ENCODE measurements at places on chromosomes 13 and 19.

GRCh38 chr19:48878196-48879024, 6.2 kb downstream of the PPP1R15A start:
- DNase-seq, result no peak

GRCh38 chr13:80665792-80666333, 324.9 kb upstream of the SPRY2 start:
- no peak for DNase-seq

GRCh38 chr13:26927511-26927910, 166.9 kb upstream of the GPR12 start:
- DNase-seq, result no peak

GRCh38 chr13:100363874-100364273, 224.7 kb downstream of the GGACT start:
- DNase-seq, result no peak

- no peak for DNase-seq
Observed at GRCh38 chr13:95643936-95644598, 439 bp downstream of the DZIP1 start.

GRCh38 chr19:54462655-54463530, 685 bp downstream of the LENG9 start:
- DNase-seq, result peak; percentile 26

DNA sequence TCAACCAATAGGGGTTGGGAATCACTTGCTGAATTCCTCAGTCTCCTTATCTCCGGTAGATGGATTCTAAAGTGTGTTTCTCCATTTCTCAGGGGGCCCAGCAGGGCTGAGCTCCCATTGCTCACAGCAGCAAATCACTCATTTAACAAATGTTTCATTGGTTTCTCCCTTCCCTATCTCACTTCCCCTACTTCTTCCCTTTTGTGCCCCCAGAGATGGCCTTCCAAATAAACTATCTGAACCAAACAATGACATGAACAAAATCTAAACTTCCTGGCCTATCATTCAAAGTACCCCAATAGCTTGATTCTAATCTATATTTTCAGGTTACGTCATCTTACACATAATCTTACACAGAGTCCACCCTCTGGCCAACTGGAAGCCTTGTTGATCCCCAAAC, 60.4 kb downstream of the DLEU7 start:
- no peak for DNase-seq

- no peak for DNase-seq
Observed at GRCh38 chr19:53873773-53874605, 6.3 kb downstream of the MYADM start.

GRCh38 chr19:1066748-1067340, at the start of gene ARHGAP45:
ARHGAP45 (plus strand) TSS chr19:1067167; CDS start chr19:1067406, 239 bp downstream.
- DNase-seq, result peak; percentile 49

GRCh38 chr13:85652491-85652890, 146.7 kb downstream of the SLITRK6 start:
- DNase-seq, result no peak

- DNase-seq, result no peak
Observed at GRCh38 chr19:40594657-40595091, 6.5 kb upstream of the LTBP4 start.

GRCh38 chr13:43650882-43651281, 135.9 kb downstream of the ENOX1 start:
- DNase-seq, result no peak

DNA sequence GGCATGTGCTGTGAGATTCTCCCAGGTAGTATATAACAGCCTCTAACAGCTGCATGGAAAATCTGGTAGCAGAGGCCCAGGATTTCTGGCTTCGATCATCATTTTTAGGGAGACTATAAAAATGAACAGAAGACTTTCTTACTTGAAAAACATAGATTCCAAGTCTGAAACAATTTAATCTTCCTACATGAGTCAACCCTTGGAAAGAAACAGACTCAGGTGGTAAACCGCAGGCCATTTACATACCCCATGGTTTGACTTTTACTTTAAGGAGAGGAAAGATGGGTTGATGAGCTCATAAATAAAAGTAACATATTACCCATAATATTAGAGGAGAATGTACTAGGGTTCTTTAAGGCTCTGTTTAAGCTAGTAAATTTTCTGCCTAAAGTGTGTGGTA, 121.6 kb downstream of the CYSLTR2 start:
- no peak for DNase-seq

DNA sequence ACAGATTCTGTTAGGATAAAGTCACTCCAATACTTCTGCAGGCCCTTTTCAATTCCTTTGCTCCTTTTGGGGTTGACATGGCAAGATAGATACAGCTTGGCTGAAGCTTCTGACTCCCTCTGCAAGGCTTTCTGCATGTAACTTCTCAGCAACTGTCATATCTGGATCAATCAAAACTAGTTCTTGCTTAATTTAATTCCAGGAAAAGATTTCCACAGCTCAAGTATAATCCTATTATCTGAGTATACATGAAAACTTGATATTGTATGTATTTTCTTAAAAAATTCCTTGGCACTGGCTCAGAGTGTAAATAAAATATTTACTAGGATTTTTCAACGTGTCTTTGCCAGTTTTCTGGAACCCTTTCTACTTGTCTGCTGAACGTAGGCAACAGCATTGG, 109.6 kb downstream of the STARD13 start:
- DNase-seq, result no peak

Data from stimulated activated CD4-positive, alpha-beta T cell treated with anti-CD3 and anti-CD28 coated beads, Interleukin-1b, Interleukin-23, amount 100 ng/mL, for 24 hours (primary cell).